ENCODE measurements at places on chromosomes 13 and 19.

DNA sequence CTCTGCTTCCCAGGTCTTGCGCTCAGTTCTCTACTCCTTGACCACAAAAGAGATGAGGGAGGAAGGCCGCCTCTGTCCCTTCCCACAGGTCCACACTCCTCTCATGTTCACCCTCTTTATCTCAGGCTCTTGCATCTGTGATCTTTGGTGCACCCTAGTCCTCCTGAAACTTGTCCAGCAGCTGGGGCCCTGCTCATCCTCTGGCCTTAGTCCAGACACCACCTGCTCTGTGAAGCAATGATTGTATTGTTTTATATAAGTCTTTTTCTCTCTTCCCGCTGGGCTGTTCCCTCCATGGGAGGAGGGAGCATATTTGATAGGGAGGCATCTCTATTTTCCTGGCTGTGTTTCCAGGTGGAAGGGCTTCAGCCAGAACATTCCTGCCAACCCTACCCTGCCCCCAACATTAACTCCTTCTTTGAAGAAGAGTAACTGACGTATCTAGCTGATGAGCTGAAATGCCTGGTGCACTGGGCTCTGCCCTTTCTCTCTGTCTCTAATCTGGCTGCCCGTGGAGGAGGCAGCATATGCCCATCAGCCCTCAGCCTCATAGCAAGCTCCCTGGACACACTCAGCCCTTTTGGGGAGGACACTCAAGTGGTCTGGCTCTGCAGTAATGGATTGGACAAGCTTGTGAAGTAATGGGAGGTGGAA is 38.2 kb upstream of the SIAH3 start:
- DNase-seq = no peak

GRCh38 chr13:97268772-97269171 is 46.6 kb downstream of the MBNL2 start:
- no peak for DNase-seq

GRCh38 chr13:23705583-23705982 is 135.4 kb downstream of the TNFRSF19 start:
- no peak for DNase-seq

GRCh38 chr19:39878398-39878797 is 32.2 kb upstream of the FBL start:
- no peak for DNase-seq

DNA sequence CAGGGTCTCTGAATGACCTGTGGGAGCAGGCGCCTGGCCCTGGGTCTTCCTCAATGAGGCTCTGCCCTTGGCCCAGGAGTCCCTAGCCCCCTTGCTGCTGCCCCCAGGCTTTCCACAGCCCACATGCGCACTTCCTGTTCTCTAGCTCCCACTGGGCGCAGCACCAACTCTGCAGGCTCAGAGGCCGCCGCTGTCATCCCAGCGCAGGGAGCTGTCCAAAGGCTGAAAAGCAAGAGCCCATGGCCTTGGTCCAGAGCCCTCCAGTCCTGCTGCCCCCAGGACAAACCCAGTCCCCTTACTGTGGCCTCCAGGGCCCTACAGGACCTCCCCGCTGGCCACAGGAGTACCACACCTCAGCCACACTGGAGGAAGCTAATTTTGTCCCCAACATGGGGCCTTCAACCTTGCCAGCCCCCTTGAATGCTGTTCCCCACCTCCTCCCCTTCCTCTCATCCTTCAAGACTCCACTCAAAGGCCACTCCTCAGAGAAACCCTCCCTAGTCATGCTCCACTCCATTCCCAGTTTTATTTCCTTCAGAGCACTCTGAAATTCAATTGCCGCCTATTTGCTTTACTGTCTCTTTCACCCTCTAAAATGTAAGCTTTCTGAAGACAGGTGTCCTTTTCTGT is 8.0 kb upstream of the POU2F2 start:
- DNase-seq = no peak

All from NCI-H345 (cell line).